Activated T-helper 17 cell treated with anti-CD3 and anti-CD28 coated beads, Interleukin-2, amount 50 U/mL, for 72 hours (primary cell): ENCODE measurements at places on chromosomes 1 and 21. TPM values are rescaled to one million over a fixed set of nuclear protein-coding genes. Genes with fewer than 3 reads are reported as not detected.

Gene NBPF4
- total RNA-seq: not detected

Gene ASCL5
- 0.19 TPM for total RNA-seq

Gene RXRG
- total RNA-seq: not detected

Gene DYNLT4
- total RNA-seq: 0.56 TPM

Gene GLIS1
- not detected for total RNA-seq

Gene KRTAP19-1
- total RNA-seq: not detected

Gene ATAD3C
- total RNA-seq: 1.4 TPM

Gene MPL
- total RNA-seq: not detected

Gene RGS13
- total RNA-seq: not detected

Gene BMP8B
- total RNA-seq: 0.08 TPM

Gene KLHDC8A
- not detected for total RNA-seq

Gene VSIG8
- total RNA-seq: 0.26 TPM

Gene IGSF3
- 10.0 TPM for total RNA-seq

Gene OR2AK2
- not detected for total RNA-seq

Gene DCAF8
- 175 TPM for total RNA-seq

Gene MYBPH
- not detected for total RNA-seq

Gene CAMK1G
- not detected for total RNA-seq

Gene TSPEAR
- total RNA-seq: not detected

Gene DENND2C
- 1.4 TPM for total RNA-seq

Gene S100A1
- total RNA-seq: not detected

Gene RAB25
- total RNA-seq: 0.43 TPM

Gene LAMB3
- 7.2 TPM for total RNA-seq

Gene COL9A2
- total RNA-seq: 7.5 TPM

Gene CASQ2
- total RNA-seq: not detected
